ENCODE measurements at places on chromosomes 6 and 20.

DNA sequence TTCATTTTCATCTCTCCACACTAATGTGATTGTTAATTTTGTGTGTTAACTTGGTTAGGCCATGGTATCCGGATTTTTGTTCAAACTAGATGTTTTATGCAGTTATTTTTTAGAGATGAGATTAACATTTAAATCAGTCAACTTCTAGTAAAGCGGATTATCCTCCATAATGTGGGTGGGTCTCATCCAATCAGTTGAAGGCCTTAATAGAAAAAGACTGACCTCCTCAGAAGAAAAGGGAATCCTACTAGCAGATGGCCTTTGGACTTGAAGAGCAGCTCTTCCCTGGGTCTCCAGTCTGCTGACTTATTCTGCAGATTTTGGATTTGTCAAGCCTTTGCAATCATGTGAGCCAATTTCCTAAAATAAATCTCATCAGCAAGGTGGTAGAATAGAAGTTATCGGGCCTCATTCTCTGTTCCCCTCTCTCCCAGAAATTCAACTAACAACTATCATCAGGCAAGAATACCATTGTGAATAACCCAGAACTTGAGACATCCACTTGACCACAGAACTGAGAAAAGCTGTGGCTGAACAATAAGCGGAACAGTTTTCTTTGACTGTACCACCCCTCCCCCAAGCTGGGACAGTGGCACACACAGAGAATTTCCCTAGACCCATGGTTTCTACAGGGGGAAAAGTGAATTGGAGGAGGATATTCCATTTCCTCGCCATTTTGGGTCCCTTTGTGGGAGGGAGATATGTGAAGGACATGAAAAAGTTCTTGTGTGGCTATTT, 323.0 kb downstream of the UTRN start:
- no peak for DNase-seq

GRCh38 chr20:52953020-52953419, 19.1 kb upstream of the TSHZ2 start:
- DNase-seq = no peak

GRCh38 chr20:43167615-43168014, 22.1 kb downstream of the PTPRT start:
- DNase-seq = no peak

- DNase-seq = no peak
Observed at GRCh38 chr6:1424306-1424927, 35.0 kb downstream of the FOXF2 start.

DNA sequence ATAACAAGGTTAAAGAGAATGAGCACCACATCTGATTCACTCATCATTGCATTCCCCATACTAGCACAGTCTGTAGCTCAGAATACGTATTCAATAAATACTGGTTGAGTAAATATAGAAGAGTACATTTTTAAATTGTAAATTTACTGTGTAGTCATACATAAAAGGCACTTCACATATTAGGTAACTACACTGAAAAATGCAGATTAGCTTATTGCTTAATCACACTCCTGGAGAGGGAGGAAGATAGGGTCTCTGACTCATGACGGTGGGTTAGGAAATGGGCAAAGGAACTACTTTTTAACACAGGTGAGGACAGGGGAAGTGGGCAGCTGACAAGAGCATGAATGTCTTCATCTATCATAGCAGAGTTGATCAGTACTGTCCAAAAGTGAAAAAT, 133.2 kb downstream of the TBC1D32 start:
- DNase-seq = no peak

DNA sequence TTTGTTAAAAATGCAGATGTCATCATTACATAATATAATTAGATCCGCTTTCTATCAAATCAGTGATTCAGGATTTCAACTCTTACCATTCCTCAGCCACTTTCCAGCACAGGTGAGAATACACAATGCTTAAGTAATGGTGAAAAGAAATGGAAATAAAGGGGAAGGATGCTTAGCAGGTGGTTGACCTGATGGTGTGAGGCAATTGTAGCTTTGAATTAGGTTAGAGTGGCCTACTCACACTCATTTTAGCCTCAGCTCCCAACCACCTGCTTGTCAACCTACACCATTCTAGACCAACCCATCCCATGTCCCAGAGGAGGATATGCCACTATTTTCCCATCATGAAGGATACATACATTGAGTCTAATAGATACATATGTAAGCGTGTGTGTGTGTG, 138.1 kb downstream of the DNAH8 start:
- DNase-seq = no peak

- no peak for DNase-seq
Observed at GRCh38 chr20:40986774-40987173, 41.8 kb upstream of the TOP1 start.

- no peak for DNase-seq
Observed at GRCh38 chr6:35510916-35511561, 1.7 kb downstream of the TULP1 start.
